SJCRH30 (cell line): ENCODE measurements at places on chromosomes 5 and 9. TPM values are rescaled to one million over a fixed set of nuclear protein-coding genes. Genes with fewer than 3 reads are reported as not detected.

DNA sequence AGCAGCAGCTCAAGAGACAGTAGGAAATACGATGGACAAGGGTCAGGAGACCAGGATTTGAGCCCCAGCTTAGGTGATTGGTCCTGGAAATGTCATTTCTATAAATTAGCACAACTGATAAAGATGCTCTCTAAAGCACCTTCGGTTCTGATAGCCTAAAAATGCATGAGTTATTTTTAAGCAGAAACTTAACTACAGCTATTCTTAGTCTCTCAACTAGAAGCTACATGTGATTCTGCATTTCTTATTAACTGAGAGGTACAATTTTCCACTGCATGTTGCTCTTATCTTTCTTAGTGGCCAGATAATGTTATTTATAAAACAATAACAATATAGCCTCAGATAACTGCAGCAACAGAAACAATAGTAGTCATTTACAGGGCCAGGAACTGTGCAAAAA is 136.4 kb downstream of the GRIA1 start:
- no peaks in the 10 kb centered on the region for H3K36me3 ChIP-seq
- no peaks in the 10 kb centered on the region for H3K4me1 ChIP-seq
- H3K27me3 ChIP-seq = no peaks in the 10 kb centered on the region
- no peak overlapping the region for H3K4me3 ChIP-seq
- DNase-seq = no peak

PCDHGB4 gene
- 1.7 and 3.1 TPM in 2 replicates for total RNA-seq

DNA sequence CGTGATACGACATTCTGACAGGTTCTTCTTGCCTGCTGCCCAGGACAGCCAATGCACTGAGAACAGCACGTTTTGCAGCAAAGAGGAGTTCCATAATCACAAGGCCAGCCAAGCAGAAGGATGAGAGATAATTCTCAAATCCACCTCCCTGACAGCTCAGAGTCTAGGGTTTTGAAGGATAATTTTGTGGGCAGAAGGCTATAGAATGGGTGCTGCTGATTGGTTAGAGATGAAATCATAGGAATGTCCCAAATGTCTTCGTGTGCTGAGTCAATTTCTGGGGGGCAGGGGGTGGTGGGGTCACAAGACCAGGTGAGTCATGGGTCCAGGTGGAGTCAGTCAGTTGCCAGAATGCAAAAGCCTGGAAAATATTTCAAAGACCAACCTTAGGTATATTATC is 175.5 kb upstream of the SLC30A5 start:
- H3K36me3 ChIP-seq = no peaks in the 10 kb centered on the region
- no peaks in the 10 kb centered on the region for H3K4me1 ChIP-seq
- no peak for DNase-seq
- H3K27me3 ChIP-seq = no peaks in the 10 kb centered on the region

- peak; percentile 72 for DNase-seq
- no peaks in the 10 kb centered on the region for H3K27me3 ChIP-seq
- no peaks in the 10 kb centered on the region for H3K4me1 ChIP-seq
- H3K27ac ChIP-seq = no peak overlapping the region
Observed at GRCh38 chr9:72292874-72293607, 72.0 kb downstream of the ZFAND5 start.

- no peaks in the 10 kb centered on the region for H3K27me3 ChIP-seq
- DNase-seq = no peak
- H3K4me1 ChIP-seq = no peaks in the 10 kb centered on the region
Observed at GRCh38 chr9:106639873-106640568, 222.9 kb upstream of the ZNF462 start.

GRCh38 chr9:24776226-24776625 is 230.5 kb upstream of the IZUMO3 start:
- no peaks in the 10 kb centered on the region for H3K36me3 ChIP-seq
- DNase-seq = no peak
- H3K27ac ChIP-seq = no peak overlapping the region
- no peak overlapping the region for H3K4me3 ChIP-seq
- no peaks in the 10 kb centered on the region for H3K27me3 ChIP-seq

GRCh38 chr9:131977109-131977838 is 102.4 kb downstream of the MED27 start:
- no peak for DNase-seq
- no peak overlapping the region for H3K4me3 ChIP-seq
- no peaks in the 10 kb centered on the region for H3K27me3 ChIP-seq
- no peaks in the 10 kb centered on the region for H3K36me3 ChIP-seq
- peaks cover 17% of the 10 kb centered on the region for H3K4me1 ChIP-seq

- no peak overlapping the region for H3K4me3 ChIP-seq
- H3K27ac ChIP-seq = no peak overlapping the region
- H3K4me1 ChIP-seq = no peaks in the 10 kb centered on the region
- H3K36me3 ChIP-seq = no peaks in the 10 kb centered on the region
- no peaks in the 10 kb centered on the region for H3K27me3 ChIP-seq
Observed at GRCh38 chr5:17169507-17169906, 47.9 kb upstream of the BASP1 start.

ISL1 gene
- total RNA-seq = 2.5 and 2.8 TPM in 2 replicates

DNA sequence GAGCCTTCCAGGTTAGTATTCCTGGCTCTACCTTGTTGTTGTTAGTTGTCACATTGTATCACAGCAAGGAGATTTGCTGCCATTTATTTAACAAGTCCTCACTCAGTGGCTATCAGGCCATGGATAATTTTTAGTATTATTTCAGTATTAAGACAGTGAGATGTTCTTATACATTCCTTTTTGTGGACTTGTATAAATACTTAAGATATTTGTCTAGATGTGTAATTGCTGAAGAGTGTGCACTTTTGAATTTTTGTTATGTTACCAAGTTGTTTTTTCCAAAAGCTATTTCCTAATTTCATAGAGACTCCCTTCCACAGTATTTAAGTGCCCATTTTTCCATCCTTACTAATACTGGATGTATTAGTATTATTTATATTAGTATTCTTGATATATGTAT is 22.0 kb downstream of the SLC36A1 start:
- no peak overlapping the region for H3K4me3 ChIP-seq
- no peaks in the 10 kb centered on the region for H3K4me1 ChIP-seq
- H3K36me3 ChIP-seq = no peaks in the 10 kb centered on the region; the same call in 1 of the 2 replicates
- H3K27ac ChIP-seq = no peak overlapping the region

DNA sequence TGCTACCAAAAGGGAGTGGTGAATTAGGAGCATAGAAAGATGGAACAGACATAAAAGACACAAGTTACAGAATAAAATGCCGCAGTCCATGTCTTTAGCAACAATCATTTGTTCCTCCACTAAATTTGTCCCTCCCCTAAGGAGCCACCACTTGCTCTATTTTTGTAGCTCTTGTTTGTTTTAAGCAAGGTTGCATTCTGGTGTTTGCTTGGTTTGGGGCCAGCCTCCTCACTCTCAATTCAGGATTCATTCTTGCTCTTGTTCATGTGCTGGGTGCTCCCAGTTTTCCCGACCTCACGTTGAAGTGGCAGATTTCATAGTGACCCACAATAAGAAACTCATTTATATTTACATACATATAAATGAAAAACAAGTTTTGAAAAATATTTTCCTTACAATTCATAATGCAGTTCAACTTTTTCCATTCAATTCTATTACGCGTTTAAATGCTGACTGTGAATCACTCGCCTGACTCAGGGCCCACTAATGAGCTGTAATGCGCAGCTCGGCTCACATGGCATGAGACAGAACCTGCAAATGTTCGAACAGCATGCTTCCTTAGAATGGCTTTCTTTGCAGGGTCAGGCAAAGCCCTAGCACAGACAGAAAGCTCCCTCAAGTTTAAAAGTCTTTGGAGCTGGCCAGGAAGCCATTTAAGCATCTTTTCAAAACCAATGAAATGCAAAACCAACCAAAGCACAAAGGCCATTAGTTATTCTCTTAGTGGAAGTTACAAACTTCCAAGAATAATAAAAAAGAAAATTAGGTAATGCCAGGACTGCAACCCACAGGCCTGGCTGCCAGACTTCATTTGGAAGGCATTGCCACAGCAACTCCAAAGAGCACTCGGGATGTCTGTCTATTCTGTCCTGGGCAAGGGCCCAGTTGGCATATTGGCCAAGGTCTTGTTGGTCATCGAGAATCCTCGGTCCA is 41.7 kb downstream of the RETREG1 start:
- H3K4me1 ChIP-seq = no peaks in the 10 kb centered on the region
- H3K36me3 ChIP-seq = no peaks in the 10 kb centered on the region
- no peak overlapping the region for H3K4me3 ChIP-seq
- no peaks in the 10 kb centered on the region for H3K27me3 ChIP-seq

DNA sequence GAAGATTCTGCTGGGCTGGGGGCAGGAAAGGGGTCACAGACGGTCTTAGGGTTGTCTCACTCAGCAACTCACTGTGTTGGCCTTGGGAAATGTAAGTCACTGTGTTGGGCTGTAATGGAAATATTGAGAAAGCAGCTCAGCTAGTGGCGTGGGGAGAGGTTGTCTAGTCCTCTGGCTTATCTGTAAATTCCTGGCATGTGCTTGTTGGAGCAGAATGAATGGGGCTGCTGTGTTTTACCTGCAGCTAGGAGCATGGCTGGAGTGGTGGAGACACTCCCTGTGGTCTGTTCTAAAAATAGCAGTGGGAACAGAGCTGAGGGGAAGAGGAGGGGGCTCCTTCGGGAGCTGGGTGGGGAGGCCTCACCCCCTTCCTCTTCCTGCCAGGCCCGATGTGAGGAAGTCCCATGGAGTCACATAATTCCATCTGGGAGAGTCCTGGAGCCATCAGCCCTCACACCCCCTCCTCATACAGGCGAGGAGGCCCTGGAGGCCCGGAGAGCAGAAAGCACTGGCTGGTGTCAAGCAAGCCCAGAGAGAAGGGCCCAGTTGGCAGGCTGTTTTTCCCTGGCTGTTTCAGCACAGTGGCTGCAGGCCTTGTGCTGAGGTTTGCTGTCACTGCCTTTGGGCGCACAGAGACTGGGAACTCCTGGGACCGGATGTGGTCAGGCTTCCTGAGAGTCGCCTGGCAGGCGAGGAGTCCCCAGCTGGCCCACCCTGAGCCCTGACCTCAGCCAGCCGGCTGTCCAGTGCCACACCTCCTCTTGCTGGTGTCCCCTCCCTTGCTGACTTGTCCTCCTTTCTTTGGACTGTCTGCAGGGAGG is 84.9 kb downstream of the RGS3 start:
- H3K4me1 ChIP-seq = peaks cover 32% of the 10 kb centered on the region
- H3K36me3 ChIP-seq = no peaks in the 10 kb centered on the region
- peak; percentile 89 for DNase-seq
- no peaks in the 10 kb centered on the region for H3K27me3 ChIP-seq
- H3K4me3 ChIP-seq = peak overlapping the region; percentile 5
- peak overlapping the region; percentile 69 for H3K27ac ChIP-seq

DNA sequence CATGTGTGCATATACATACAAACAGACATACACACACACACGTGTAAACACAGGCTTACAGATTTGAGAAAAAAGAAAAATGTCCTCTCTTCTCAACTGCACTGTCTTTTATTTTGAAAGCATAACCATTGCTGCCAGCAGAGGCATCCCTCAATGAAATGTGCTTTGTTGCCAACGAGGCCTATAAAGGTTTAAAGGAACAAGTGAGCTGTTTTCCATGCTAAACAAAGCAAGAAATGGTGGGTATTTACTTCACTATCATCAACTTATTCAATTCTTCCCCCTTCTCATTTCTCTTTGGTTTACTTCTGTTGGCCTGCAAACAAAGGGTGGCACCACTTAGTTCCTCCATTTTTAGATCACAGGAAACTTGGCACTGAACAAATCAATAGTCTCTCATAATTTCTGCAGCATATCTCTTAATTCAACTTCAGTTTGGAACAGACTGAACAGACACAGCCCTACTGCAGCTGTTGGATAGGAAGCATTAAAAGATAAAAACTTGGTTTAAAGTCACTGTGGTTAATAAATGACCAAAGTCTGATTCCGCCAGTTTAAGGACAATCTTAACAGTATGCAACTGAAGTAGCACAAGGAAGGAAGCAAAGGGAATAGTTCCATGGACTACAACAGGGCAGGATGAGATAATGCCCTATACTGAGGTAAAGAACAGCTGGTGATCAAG is 21.7 kb downstream of the TTC33 start:
- H3K36me3 ChIP-seq = peaks cover 3% of the 10 kb centered on the region
- peaks cover 7% of the 10 kb centered on the region; the same call in 1 of the 2 replicates for H3K4me1 ChIP-seq
- no peak overlapping the region for H3K27ac ChIP-seq
- no peaks in the 10 kb centered on the region for H3K27me3 ChIP-seq

DNA sequence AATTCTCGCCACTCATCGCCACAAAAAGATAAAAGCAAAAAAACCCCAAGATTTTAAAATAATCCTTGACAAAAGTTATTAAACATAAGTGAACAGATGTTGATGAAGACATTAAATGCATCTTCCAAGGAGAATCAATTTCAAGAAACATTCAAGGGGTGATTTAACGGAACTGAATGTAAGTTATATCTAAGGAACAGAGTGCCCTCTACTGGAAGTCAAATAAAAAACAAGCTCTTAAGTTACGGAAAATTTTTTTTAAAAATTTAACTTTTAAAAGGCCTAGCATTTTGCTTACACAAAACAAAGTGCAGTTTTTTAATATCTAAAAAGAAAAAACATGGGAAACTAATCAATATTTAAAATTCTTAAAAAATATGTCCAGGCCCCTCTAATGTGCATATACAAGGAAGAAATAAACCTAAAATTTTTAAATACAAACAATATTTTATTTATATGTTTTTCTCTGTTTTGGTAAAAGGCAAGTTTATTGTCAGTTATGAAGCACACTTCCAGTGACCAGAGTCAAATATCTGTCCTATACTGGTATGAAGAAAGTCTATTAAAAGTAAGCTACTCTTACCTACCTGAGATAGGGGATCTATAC is 28.0 kb downstream of the TEX10 start:
- H3K27me3 ChIP-seq = no peaks in the 10 kb centered on the region
- H3K4me3 ChIP-seq = no peak overlapping the region
- H3K36me3 ChIP-seq = peaks cover 83% of the 10 kb centered on the region
